CD8-positive, alpha-beta memory T cell (primary cell): ENCODE measurements at places on chromosomes 16 and 17. TPM values are rescaled to one million over a fixed set of nuclear protein-coding genes. Genes with fewer than 3 reads are reported as not detected.

GRCh38 chr17:503449-503700 lies 150.8 kb upstream of the RPH3AL start:
- DNase-seq, result no peak

DNA sequence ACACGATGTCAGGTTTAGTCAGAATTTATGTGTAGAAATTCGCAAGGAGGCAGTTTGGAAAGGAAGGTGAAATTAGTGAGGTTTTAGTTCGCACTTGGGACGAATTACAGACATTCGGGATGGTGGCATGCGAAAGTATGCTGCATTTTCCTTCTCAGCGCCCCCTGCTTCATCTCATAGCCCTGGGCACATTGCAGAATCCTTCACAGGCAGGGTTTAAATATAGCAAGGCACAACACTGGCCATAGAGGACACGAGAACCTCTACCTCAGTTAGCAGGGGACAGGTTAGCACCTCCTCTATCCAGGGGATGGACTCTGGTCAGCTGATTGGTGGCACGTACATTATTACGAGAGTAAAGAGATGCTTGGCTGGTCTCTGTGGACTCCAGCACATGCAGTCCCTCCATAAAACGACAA lies 47.5 kb downstream of the MAP2K6 start:
- no peak for DNase-seq

GRCh38 chr17:43722870-43723665 lies 35.5 kb downstream of the SOST start:
- no peak for DNase-seq

DNA sequence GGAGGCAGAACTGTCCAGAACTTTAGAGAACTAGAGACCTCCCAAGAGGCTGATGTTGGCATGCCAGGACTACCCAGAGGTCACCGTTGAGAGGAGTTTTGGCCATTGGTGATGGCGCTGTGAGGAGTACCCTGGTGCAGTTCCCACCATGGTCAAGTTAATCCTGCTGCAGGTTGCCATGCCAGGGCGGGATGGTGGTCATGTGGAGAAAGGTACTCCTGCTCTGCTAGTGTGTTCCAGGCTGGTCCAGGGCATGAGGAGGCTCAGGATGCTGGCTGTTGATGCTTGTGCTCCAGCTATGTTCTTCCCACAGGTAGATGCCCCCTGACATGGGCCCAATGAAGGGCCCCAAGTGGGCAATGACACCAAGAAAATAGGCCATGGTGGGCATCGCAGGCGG lies 4.1 kb upstream of the PHF12 start:
- DNase-seq, result no peak

- no peak for DNase-seq
Measured at GRCh38 chr17:40563220-40564052, 1.8 kb downstream of the CCR7 start.

GRCh38 chr17:385836-386140 lies 33.2 kb upstream of the RPH3AL start:
- no peak for DNase-seq

- no peak for DNase-seq
Measured at GRCh38 chr17:10295728-10296343, 77.0 kb downstream of the MYH13 start.

DNA sequence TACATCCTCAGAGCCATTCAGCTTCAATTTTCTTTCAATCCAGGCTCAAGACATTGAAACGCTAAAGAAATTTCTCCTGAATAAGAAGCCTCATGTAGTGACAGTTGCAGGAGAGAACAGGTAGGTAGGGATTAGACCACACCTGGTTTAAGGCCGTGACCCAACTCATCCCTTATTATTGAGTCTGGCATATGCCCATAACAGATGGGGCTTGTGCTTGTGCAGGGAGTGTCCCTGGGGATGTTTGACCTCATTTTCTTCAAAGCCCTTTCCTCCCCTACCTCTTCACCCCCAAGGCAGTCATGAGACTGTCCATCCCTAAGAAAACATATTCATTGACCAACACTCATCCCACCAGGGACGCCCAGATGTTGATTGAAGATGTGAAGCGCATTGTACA lies 24.3 kb downstream of the SUPT6H start:
- no peak for DNase-seq

DNA sequence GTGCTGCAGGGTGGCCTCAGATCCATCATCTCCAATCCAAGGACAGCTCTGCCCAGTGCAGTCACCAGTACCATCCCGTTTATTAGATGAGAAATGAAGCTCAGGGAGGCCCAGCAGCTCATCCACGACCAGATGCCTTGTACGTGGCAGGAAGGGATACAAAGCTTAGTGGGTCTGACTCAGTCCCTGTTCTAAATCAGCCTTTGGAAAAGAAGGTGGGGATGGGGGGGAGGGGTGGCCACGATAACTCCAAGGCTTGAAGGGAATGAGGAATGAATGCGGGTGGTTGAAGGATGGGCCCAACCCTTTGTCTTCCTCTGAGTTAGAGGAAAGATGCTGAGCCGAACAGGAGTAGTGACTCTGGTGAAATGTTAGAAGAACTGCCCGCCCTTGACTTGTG lies 25.8 kb downstream of the LLGL2 start:
- no peak for DNase-seq

GRCh38 chr16:83338941-83339340 lies 468.8 kb upstream of the HSBP1 start:
- DNase-seq, result no peak

DNA sequence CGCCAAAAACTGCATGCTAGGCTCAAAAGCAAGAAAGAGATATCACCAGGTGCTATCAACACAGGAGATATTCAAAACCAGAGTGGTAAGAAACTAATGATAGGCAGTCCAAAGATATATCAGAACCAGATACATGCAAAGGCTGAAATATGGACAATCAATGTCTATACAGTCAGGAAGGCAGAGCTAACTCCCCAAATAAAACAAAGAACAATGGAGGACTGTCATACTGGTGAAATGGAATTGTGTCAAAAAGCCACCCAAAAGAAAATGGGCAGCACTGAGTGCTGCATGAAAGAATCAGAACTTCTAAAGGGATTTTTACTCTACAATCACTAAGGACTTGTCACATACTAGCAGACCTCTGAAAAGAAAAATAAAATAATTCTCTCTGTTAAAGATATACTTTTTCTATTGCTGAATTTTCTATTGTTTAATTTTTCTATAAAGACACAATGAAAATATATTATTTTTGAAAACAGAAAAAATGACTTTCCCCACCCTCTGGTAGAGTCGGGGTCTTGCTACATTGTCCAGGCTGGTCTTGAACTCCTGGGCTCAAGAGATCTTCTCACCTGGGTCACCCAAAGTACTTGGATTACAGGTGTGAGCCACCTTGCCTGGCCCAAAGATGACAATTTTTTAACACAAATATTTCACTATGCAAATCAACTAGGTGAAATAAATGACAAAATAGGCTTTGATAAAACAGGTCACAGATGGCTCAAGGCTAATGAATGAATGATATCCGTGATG lies 98.2 kb downstream of the USP32 start:
- DNase-seq, result no peak

- DNase-seq, result no peak
Measured at GRCh38 chr16:80362816-80363215, 178.0 kb upstream of the DYNLRB2 start.

- no peak for DNase-seq
Measured at GRCh38 chr16:28495098-28495793, 803 bp downstream of the APOBR start.

DNA sequence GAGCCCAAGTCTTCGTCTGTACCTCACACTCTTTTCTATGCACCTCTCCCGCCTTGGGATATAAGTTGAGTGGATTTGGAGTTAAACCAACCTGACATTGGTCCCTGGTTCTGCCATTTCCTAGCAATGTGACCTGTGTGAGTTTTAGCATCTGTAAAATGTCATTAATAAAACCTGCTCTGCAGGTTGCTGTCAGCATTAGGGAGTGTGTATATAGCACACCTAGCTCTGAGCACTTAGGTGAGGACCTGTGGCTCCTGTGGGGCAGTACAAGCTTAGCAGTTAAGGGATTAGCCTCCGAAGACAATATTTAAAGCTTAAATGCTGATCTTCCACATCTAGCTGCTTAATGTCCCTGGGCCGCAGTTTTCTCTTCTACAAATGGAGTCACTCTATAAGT lies 248.0 kb downstream of the TMEM114 start:
- DNase-seq, result no peak

DNA sequence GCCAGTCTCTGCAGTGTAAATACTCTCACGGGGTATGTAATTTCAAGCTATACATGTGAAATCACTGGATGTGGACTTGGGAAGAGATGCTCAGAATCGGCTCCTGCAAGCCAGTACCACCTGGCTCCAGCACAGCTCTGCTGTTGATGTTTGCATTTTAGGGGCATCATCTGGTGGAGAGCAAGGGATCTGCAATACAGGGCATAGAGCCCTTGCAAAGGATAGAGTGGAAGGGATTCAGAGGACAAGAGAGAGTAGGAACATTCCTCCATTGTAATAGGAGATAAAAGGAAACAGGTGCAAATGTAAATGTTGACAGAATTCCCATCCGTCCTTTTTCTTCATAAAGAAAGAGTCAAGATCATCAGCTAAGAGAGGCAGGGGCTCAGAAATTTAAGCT lies 184.1 kb downstream of the PMP22 start:
- DNase-seq, result no peak

DNA sequence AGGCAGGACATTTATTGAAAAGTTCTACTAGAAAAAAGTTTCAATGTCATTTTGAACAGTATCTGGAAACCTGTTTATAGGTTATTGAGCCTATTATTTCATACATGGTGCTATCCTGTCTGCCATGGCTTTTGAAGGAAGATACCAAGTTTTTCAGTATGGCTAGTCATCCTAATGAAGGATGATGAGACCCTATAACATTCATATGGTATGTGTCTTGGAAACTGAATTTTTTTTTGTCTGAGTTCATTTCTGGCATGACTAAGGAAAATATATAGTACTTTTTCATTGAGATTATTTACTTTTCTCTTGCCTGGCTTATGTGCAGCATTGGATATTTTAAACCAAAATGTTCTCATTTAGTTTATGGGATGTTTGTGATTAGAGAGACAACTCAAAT lies 30.2 kb downstream of the CLTC start:
- no peak for DNase-seq

- no peak for DNase-seq
Measured at GRCh38 chr17:40074175-40074512, 11.4 kb downstream of the THRA start.

- peak; percentile 65 for DNase-seq
Measured at GRCh38 chr17:78774956-78775571, 7.0 kb downstream of the CYTH1 start.

DNA sequence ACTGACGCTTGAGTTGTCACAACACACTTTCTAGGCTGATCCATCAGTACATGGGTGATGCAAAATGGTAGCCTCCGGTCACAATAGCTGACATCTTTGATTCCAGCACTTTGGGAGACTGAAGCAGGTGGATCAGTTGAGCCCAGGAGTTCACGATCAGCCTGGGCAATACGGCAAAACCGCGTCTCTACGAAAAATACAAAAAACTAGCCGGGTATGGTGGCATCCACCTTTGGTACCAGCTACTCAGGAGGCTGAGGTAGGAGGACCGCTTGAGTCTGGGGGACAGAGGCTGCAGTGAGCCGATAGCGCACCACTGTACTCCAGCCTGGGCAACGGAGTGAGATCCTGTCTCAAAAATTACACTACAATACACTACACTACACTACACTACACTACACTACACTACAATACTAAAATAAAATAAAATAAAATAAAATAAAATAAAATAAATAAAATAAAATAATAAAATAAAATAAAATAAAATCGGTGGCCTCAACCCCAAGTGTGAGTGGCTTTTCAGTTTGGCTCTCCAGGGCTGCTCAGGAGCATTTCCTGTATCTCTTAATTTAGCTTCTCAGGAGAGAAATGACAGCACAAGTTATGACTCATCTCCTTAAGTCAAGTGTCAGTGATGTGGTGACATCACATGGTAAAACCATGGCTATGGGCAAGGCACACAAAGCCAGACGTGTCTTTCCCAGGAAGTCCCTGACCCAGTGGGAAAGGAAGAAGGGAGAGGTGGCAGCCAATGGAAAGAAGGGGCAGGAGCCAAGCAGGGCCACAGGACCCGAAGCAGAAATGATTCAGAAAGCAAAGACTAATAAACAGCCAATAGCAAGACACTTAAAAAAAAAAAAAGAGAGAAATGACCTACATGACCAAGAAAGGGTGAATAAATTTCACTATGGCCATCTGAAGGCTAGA lies 75.3 kb upstream of the TBC1D3K start:
- DNase-seq, result no peak

GRCh38 chr16:58853854-58854791 lies 120.0 kb upstream of the GOT2 start:
- no peak for DNase-seq

- DNase-seq, result no peak
Measured at GRCh38 chr16:30903002-30903401, 6.6 kb downstream of the CTF1 start.

- no peak for DNase-seq
Measured at GRCh38 chr16:11735787-11736186, 6.9 kb downstream of the TXNDC11 start.

- DNase-seq, result no peak
Measured at GRCh38 chr17:44930667-44931066, 15.4 kb upstream of the GFAP start.

- no peak for DNase-seq
Measured at GRCh38 chr17:11551442-11551841, 46.8 kb upstream of the DNAH9 start.

GRCh38 chr17:7336240-7337175 lies at the start of gene ACAP1:
Gene ACAP1 (plus strand): TSS chr17:7336529. CDS start chr17:7336735, 206 bp downstream.
- DNase-seq, result peak; percentile 78

GRCh38 chr17:7695586-7695985 lies 7.3 kb downstream of the WRAP53 start:
- DNase-seq, result no peak

The EIF1 gene
- 1,446 TPM for total RNA-seq

The SEPTIN12 gene
- not detected for total RNA-seq

The DHRS7B gene
- 25.7 TPM for total RNA-seq

The DNAH9 gene
- total RNA-seq, result not detected

The KRT36 gene
- total RNA-seq, result not detected

The LUC7L gene
- 80.0 TPM for total RNA-seq

The CDRT15 gene
- total RNA-seq, result not detected

The CD300LG gene
- total RNA-seq, result not detected

The SLFN12L gene
- 48.8 TPM for total RNA-seq
